ENCODE measurements at places on chromosomes 16 and 17. TPM values are rescaled to one million over a fixed set of nuclear protein-coding genes. Genes with fewer than 3 reads are reported as not detected.
A peak's percentile ranks its signal among the peaks of the same experiment; 100 is the strongest.

The KRT28 gene
- not detected for total RNA-seq

The TMEM238L gene
- total RNA-seq: not detected

- no peak overlapping the region for H3K27ac ChIP-seq
- no peak overlapping the region for H3K4me3 ChIP-seq
- H3K4me1 ChIP-seq: peaks cover 15% of the 10 kb centered on the region
- no peaks in the 10 kb centered on the region for H3K27me3 ChIP-seq
- peak; percentile 72 for DNase-seq
Observed at GRCh38 chr16:85659805-85660511, 28.8 kb downstream of the GINS2 start.

DNA sequence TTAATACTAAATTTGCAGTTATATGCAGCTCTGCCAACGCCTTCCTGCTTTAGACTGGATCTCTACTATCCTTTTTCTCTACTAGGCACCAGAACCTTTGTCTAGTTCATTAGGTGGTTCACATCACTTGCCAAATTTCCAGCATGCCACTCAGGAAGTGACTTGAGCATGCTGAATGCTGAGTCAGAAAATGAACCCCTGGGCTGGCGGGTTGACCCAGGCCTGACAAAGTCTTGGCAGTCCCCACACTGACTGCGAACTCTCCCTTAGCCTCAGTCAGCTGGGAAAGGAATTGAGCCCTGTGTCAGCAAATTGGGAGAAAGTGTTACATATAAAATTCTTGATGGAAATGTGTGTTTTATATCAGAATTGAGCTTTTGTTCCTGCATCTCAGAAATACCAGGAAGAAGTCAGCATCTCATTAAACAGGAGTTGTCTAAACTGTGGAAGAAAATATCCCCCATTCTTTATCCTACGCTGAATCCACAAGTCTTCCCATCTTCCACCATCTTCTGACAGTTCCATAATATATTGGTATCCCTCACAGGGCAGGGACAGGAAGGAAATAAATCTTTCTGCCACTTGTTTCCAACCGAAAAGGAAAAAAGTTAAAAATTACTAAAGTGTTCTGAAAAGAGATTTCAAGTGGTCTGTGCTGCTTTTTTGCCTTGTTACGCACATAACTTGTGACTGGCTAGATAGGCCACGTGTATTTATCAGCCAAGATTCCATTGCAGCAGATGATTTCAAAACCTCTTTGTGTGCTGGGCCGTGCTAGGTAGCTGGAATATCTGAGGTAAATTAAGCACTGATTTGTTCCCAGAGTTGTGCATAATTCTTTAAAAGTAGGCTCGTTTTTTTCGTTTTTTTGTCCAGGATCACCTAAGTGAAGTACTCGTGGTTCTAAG lies 16.7 kb upstream of the SLC12A3 start:
- H3K4me3 ChIP-seq: no peak overlapping the region
- H3K27ac ChIP-seq: no peak overlapping the region
- H3K27me3 ChIP-seq: no peaks in the 10 kb centered on the region
- peaks cover 10% of the 10 kb centered on the region for H3K36me3 ChIP-seq

DNA sequence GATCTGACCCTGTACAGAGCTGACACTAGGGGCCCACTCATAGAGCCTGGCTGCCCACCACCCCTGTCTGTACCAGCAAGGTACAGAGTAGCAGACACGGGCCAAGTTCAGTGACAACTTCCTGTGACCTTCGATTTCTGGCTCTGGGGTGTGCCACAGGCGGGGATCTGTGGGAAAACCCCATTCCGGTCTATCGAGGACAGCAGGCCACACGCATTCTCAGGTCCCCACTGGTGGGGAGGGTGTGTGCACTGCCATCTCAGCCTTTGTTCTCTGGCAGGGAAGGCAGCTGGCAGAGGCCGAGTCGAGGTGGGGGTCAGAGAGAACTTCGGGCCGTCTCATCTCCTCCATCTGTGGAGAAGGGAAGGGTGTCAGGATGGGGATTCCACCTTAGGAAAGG lies 10.0 kb downstream of the NLE1 start:
- H3K27me3 ChIP-seq: no peaks in the 10 kb centered on the region
- peaks cover 17% of the 10 kb centered on the region for H3K36me3 ChIP-seq
- H3K4me3 ChIP-seq: no peak overlapping the region
- H3K27ac ChIP-seq: no peak overlapping the region
- H3K4me1 ChIP-seq: no peaks in the 10 kb centered on the region
- no peak for DNase-seq

DNA sequence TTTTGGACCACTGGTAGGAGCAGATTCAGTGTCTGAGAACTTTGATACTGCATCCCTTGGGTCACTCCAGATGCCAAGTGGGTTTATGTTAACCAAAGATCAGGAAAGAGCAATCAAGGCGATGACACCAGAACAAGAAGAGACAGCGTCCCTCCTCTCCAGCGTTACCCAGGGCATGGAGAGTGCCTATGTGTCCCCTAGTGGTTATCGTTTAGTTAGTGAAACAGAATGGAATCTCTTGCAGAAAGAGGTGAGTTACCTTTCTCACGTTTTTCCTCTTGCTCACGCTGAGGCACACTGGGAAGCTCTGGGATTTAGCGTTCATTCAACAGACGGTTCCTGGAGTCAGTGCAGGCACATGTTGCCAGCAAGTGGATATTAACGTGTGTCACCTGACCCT lies 58.0 kb downstream of the NUP88 start:
- H3K4me3 ChIP-seq: no peak overlapping the region
- H3K36me3 ChIP-seq: peaks cover 24% of the 10 kb centered on the region
- no peak overlapping the region for H3K27ac ChIP-seq
- no peaks in the 10 kb centered on the region for H3K27me3 ChIP-seq

The KCNG4 gene
- not detected for total RNA-seq

- H3K36me3 ChIP-seq: no peaks in the 10 kb centered on the region
- H3K4me1 ChIP-seq: peaks cover 59% of the 10 kb centered on the region
- H3K4me3 ChIP-seq: no peak overlapping the region
- DNase-seq: peak; percentile 46
- no peak overlapping the region for H3K27ac ChIP-seq
- H3K27me3 ChIP-seq: no peaks in the 10 kb centered on the region
Observed at GRCh38 chr17:76444518-76445311, 8.2 kb downstream of the UBE2O start.

DNA sequence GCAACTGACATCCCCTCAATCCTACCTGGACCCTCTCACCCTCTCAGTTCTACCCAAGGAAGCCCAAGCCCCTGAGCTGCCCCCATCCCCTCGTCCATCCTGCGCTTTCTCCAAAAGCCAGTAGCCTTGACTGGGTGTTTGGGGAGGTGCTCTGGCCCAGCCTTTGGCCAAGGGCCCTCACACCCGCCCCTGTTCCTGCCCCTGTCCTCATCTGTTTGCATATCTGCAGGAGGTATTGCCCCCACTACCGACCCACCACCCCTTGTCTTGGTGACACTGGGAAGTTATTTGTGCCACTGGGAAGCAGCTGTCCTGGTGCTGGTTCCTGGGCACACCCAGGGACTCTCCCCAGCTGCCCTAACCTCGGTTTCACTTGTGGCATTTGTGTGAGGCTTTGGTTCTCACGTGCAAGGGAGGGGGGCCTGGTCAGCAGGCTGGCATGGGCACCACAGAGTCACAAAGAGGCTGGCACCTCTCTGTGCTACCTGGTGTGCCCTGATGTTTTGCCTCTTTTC lies 75.3 kb downstream of the MRC2 start:
- no peaks in the 10 kb centered on the region for H3K36me3 ChIP-seq
- no peak overlapping the region for H3K4me3 ChIP-seq
- peaks cover 6% of the 10 kb centered on the region for H3K4me1 ChIP-seq
- no peak for DNase-seq

DNA sequence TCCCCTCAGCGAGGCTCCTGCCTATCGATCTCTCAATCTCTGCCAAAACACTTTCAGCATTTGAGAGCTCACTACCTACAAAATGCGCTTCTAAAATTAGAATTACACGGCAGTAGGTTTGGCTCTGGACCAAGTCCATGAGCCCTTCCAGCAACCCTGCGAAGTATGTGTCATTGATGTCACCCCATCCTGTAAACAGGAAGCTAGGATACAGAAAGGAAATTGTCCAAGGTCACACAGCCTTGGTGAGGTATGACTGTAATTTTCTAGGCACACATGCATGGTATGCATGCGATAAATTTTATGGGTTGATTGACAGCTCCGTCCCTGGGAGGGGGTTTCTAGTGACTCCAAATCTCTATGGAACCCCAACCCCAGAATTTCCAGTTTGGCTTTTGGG lies 330.3 kb upstream of the CDH5 start:
- H3K27me3 ChIP-seq: no peaks in the 10 kb centered on the region
- peak; percentile 34 for DNase-seq
- H3K4me1 ChIP-seq: no peaks in the 10 kb centered on the region
- no peak overlapping the region for H3K4me3 ChIP-seq
- no peak overlapping the region for H3K27ac ChIP-seq

GRCh38 chr16:50121278-50121677 lies 31.8 kb upstream of the TENT4B start:
- H3K27me3 ChIP-seq: no peaks in the 10 kb centered on the region
- no peak overlapping the region for H3K4me3 ChIP-seq
- H3K36me3 ChIP-seq: no peaks in the 10 kb centered on the region
- DNase-seq: no peak
- no peak overlapping the region for H3K27ac ChIP-seq

The TP53TG3C gene
- total RNA-seq: not detected

- H3K27me3 ChIP-seq: no peaks in the 10 kb centered on the region
- no peaks in the 10 kb centered on the region for H3K36me3 ChIP-seq
- H3K4me1 ChIP-seq: peaks cover 6% of the 10 kb centered on the region
- H3K27ac ChIP-seq: no peak overlapping the region
- no peak for DNase-seq
Observed at GRCh38 chr17:62705778-62706597, 78.5 kb downstream of the MRC2 start.

GRCh38 chr17:218432-219110 lies 37.1 kb upstream of the DOC2B start:
- H3K4me3 ChIP-seq: no peak overlapping the region
- H3K36me3 ChIP-seq: no peaks in the 10 kb centered on the region
- no peaks in the 10 kb centered on the region for H3K27me3 ChIP-seq
- H3K27ac ChIP-seq: no peak overlapping the region
- no peaks in the 10 kb centered on the region for H3K4me1 ChIP-seq
- DNase-seq: no peak

DNA sequence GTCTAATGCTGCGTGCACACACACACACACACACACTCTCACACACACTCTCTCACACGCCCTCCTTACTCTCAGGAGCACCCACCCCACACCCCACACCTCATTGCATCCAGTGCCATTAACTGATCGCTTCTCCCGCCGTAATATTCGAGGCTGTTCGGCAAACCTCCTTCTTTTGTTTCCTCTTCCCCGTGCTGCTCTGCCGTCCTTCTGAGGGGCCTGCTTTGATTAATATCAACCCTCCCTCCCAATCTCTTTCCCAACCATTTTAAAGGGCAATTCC lies 156.2 kb upstream of the TNRC6C start:
- no peaks in the 10 kb centered on the region for H3K27me3 ChIP-seq
- no peak overlapping the region for H3K4me3 ChIP-seq
- no peak for DNase-seq
- H3K4me1 ChIP-seq: peaks cover 4% of the 10 kb centered on the region
- H3K27ac ChIP-seq: no peak overlapping the region

DNA sequence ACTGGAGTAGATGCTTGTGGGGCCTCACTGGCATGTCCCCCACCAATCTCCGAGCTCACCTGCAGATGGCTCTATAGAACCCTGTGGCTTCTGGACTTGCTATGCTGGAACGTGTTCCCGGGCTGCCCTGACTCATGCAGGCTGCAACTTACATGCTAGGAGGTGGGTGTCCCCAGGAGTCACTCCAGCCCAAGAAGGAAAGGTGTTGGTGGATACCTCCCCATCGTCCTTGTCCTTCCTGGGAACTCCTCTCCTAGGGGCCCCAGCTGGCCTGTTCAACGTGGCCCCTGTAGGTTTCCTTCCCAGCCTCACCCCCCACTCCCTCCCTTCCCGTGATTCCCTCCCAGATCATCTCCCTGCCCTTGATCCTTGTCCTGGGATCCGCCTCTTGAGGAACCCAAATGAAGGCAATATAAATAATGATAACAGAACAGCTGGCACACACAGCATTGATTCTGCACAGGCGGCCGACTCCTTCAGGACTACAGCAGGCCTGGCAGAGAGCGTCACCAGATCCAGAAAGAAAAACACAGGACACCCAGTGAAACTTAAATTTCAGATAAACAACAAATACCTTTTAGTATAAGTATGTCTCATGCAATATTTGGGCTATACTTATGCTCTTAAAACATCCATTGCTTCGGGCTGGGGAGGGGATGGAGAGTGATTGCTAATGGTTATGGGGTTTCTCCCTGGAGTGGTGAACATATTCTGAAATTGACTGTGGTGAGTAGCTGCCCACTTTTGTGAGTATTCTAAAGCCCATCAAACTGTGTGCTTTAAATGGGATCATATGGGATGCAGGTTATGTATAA lies 221.1 kb upstream of the GSE1 start:
- no peak overlapping the region for H3K4me3 ChIP-seq
- peaks cover 36% of the 10 kb centered on the region for H3K4me1 ChIP-seq
- H3K27ac ChIP-seq: no peak overlapping the region
- H3K36me3 ChIP-seq: no peaks in the 10 kb centered on the region

The ACE gene
- 2.6 TPM for total RNA-seq

All from A673 (cell line).